Left renal cortex interstitium (tissue), 4 donors: ENCODE measurements at places on chromosomes 16 and 17. TPM values are rescaled to one million over a fixed set of nuclear protein-coding genes. Genes with fewer than 3 reads are reported as not detected.

- DNase-seq, result no peak
These were observed 240.3 kb upstream of the GSE1 start for GRCh38 chr16:85372627-85373372.

Gene DHRS7C
- not detected for polyA plus RNA-seq

DNA sequence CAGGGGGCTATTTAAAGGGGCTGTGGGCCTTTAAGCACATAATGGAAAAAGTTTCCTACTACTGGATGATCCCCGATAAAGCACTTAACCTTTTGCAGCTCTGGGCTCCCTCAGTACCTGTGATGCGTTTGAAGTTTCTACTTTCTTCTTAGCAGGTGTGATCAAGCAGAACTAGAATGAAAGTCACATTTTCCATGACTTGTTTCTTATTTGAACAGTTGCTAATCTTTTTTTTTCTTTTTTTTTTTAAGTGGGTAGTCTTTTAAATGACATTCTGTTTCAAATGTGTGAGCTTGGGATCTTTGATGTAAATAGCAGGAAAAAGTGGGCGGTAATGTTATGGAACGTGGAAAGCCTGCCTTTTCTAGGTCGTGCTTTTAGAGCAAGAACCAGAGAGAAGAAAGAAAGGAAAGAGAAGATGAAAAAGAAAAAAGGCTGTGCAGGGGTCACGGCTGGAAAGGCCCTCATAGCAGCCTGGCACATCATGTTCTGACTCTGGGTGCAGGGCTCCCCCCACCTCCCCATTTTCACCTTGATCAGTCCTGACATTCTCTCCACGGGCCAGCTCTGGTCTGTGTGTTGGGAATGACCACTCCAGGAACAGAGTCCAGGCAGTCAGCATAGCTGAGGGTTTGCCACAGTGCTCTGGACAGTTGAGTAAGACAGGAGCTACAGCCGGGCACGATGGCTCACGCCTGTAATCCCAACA is 150.6 kb downstream of the CLEC16A start:
- DNase-seq, result no peak

GRCh38 chr16:66324815-66325515 is 41.5 kb upstream of the CDH5 start:
- no peak for DNase-seq

Gene MVD
- 24.9 TPM for polyA plus RNA-seq

Gene GUCY2D
- polyA plus RNA-seq, result 0.88 TPM

GRCh38 chr16:72560617-72561016 is 388.7 kb upstream of the PMFBP1 start:
- DNase-seq, result no peak

Gene RHBDL1
- 3.4 TPM for polyA plus RNA-seq

Gene RABEP1
- 70.8 TPM for polyA plus RNA-seq

GRCh38 chr16:12207939-12208338 is 231.4 kb downstream of the SNX29 start:
- DNase-seq, result no peak

Gene NLRC3
- 1.2 TPM for polyA plus RNA-seq

GRCh38 chr17:82435103-82435502 is 15.4 kb downstream of the CYBC1 start:
- no peak for DNase-seq

Gene CFAP97D1
- polyA plus RNA-seq, result 0.08 TPM

GRCh38 chr17:67546578-67547527 is 169.8 kb downstream of the PITPNC1 start:
- DNase-seq, result no peak

Gene GAA
- polyA plus RNA-seq, result 56.1 TPM
